ENCODE measurements at places on chromosomes 7 and 10.

- no peak for DNase-seq
These were observed 447.7 kb downstream of the SUGCT start for GRCh38 chr7:40582539-40582938.

- DNase-seq, result no peak
These were observed 14.3 kb upstream of the ARHGAP12 start for GRCh38 chr10:31942892-31943291.

DNA sequence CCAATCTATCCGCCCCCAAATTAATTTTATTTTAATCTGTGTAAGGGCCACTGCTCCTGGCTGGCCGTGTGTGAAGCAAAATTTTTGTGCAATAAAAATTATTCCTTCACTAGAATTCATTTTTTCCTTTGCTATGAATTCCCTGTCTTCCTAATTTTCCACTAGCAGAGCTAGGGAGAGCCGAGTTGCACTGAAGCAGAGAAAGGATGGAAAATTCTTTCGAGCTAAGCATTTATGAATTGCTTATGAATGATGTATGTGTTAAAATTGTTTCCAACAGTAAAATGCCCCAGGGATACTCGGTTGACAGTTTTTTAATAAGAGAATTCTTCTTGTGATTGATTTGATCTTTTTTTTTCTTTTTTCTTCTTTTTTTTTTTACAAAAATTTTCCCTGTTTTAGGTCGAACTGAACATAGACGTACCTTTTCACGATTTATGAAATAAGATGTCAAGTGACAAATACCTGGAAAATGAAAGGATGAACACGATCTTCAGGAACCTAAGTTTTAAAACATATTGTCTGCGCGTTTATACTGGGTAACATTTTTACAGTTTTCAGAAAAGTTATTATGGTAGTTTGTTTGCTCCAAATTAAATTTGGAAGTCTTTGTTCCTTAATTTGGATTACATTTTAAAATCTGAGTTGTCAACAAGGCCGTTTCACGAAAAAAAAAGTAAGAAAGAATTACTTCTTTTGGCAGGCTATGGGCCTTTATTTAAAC, 288.8 kb upstream of the NFE2L3 start:
- DNase-seq, result no peak

GRCh38 chr7:43199371-43200160, 87.1 kb downstream of the HECW1 start:
- DNase-seq, result no peak

DNA sequence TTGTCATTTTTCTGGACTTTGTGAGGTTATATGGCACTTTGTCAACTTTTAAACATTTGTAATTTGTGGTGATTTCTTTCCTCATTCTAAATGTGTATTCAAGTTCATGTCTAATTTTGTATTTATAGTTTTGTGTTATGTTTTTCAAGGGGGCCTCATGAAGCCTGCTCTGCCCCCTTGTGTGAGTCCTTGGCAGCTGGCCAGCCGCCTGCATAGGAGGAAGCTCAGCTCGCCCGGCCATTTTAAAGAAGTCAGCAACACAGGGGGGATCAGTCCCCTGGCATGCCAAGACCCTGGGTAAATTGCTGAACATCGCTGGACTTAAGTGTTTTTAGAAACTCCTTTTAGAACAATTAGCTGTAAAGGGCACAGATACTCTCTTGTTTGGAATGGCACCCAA, 123.0 kb downstream of the ANLN start:
- DNase-seq, result no peak

GRCh38 chr10:3068968-3069737, 1.8 kb downstream of the PFKP start:
- DNase-seq, result no peak

- no peak for DNase-seq
These were observed 13.5 kb downstream of the ATP6V1F start for GRCh38 chr7:128876127-128876526.

- DNase-seq, result no peak
These were observed 90.5 kb upstream of the ZNF32 start for GRCh38 chr10:43739161-43739560.

DNA sequence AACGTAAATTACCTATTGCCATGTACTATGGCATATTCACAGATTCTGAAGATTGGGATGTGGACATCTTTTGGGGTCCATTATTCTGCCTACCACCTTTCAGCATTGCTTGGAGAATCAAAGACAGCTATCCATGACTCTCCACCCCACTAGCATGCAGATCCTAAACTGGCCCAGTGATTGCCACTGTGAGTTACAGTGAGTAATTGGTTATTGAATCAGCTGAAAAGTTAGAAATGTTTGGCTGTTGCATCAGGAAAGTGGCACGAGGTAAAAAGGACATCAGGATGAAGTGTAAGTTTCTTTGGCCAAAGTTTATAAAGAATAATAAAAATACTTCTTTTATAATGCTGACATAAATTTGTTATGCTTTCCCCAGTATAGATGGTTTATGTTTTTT, 148.2 kb upstream of the ETV1 start:
- no peak for DNase-seq

DNA sequence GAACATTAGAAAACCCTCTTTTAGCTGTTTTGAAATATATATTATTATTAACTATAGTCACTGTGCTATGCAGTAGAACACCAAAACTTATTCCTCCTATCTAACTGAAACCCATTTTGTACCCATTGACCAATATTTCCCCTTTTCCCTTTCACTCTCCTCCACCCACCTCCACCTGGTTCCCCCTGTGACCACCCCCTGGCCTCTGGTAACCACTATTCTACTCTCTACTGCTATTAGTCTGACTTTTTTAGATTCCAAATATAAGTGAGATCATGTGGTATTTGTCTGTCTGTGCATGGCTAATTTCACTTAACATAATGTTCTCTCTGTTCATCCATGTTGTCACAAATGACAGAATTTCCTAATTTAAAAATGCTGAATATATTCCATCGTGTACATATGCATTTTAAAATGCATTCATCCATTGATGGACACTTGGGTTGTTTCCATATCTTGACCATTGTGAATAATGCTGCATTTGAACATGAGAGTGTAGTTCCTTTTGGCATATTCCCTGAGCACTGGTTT, 18.7 kb downstream of the TBC1D12 start:
- DNase-seq, result no peak

DNA sequence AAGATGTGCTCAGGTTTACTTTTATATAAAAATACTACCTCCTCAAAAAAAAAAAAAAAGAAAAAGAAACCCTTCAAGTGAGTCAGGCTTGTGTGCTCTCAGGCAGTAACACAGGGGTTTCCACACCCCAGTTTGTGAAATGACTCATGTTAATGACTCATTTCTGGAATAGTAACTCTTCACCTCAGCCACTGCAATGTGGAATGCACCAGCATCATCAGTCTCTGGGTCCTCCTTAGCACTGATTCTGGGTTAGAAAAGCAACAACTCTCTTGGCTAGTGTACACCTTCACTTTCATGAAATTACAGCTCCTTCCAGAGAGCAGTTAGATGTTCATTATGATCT, 110.6 kb downstream of the EMX2 start:
- no peak for DNase-seq

GRCh38 chr10:115065801-115066200, 27.4 kb upstream of the ATRNL1 start:
- DNase-seq, result no peak

DNA sequence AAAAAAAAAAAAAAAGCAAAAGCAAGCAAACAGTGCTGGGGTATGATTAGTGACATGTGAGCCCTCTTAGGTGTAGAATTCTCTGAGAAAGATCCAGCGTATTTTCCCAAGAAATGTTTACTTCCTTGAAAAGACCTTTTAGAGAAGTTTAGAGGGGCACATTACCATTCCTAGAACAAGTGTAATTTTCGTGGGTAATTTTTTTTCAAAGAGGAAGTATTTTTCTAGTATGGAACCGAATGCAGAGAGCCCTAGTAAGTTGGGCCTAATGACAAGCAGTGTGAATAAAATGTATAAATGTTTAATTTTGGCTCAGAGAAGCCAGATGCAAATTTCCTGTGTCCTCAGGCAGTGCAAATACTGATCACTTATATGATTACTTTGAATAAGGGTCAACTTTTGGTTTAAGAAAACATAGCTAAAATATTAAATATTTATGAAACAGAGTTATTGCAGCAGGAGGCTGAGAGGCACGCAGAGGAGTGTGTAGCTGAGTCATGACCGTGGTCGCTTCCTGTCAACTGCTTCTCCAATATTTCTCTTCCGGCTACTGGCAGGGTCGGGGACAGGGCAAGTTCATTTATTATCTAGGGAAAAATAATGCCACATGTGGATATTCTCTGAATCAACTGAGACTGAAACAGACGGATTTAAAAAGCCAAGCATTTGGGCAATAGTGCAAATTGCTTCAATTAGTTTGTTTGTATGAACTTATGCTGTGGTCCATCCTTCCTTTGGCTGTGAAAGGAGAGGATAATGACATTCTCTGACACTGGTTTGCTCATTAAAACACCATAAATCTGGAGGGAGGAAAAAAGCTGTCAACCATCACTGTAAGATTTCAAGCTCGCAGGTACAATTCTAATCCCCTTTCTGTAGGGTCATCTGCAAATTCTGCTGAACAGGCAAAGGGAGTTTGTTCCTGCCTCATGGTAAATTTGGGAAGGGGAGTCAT, 495.2 kb downstream of the GLRX3 start:
- DNase-seq, result no peak

GRCh38 chr10:75788394-75789205, 357.2 kb downstream of the LRMDA start:
- DNase-seq, result no peak

DNA sequence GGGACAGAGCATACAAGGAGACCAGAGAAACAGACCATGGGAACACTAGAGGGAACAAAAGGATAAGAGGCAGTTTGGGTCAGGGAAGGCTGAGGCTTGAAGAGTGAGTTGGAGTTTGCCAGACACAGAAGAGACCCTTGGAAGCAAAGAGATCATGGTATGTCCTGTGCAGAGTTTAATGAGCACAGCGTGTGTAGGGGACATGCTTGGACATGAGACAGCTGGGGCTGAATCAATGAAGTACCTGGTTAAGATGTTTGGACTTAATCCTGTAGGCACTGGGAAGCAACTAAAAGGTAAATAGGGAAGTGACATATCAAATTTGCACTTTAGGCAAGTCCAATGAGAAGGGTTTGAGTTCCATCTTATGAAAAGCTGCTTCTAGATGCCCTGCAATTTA, 79.6 kb downstream of the KIAA1217 start:
- no peak for DNase-seq

DNA sequence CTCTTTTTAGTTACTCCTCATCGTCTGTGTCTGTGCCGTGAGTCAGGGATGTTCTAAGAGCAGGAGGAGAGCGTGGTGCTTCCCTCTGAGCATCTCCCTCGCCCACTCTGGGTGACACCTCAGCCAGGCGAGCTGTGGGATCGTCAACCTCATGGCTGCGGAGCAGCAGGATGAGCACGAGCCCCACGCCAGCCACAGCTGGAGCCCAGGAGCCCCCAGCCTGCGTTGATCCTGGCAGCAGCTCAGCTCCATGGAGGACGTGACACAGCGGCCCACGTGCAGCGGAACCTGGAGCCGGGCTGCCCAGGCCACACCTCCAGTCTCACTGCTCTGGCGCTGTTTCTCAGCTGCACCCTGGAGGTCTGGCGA, 512.0 kb downstream of the PTPRN2 start:
- no peak for DNase-seq

- DNase-seq, result no peak
These were observed 125.6 kb downstream of the VIPR2 start for GRCh38 chr7:159019111-159019510.
